ENCODE measurements at places on chromosomes 4 and X. TPM values are rescaled to one million over a fixed set of nuclear protein-coding genes. Genes with fewer than 3 reads are reported as not detected.

Gene TMEM35A
- 0.14 TPM for total RNA-seq

Gene BTK
- not detected for total RNA-seq

Gene ARHGEF6
- 2.8 TPM for total RNA-seq

Gene TASL
- not detected for total RNA-seq

Gene CFAP47
- 0.07 TPM for total RNA-seq

Gene GIMD1
- not detected for total RNA-seq

Gene NAT8L
- total RNA-seq, result 0.36 TPM

Gene CXorf65
- total RNA-seq, result not detected

Gene CXCL13
- total RNA-seq, result not detected

Gene CTAG2
- not detected for total RNA-seq

Gene TEX11
- not detected for total RNA-seq

Gene TCP11X1
- total RNA-seq, result not detected

Gene KIF4A
- 0.14 TPM for total RNA-seq

Gene NAP1L2
- 0.68 TPM for total RNA-seq

Gene SOX3
- total RNA-seq, result not detected

Gene LONRF3
- 0.34 TPM for total RNA-seq

Gene PRRG1
- 5.1 TPM for total RNA-seq

Gene ATP1B4
- not detected for total RNA-seq

Gene SRPK3
- total RNA-seq, result under 0.01 TPM

Gene GC
- not detected for total RNA-seq

Gene PPP2R2C
- total RNA-seq, result 17.4 TPM

Gene FGG
- under 0.01 TPM for total RNA-seq

Gene GLRA3
- not detected for total RNA-seq

Gene HELT
- total RNA-seq, result not detected

Gene PLK4
- 1.2 TPM for total RNA-seq

Gene IL15
- total RNA-seq, result 0.34 TPM

Gene ZXDA
- total RNA-seq, result 13.3 TPM

Gene RTL3
- not detected for total RNA-seq

Gene TEC
- total RNA-seq, result 1.6 TPM

Gene CT45A9
- not detected for total RNA-seq

Gene MBNL3
- total RNA-seq, result 10.2 TPM

Gene DKK2
- total RNA-seq, result not detected

Gene LEF1
- under 0.01 TPM for total RNA-seq

Gene DDX53
- not detected for total RNA-seq

Gene XAGE1A
- total RNA-seq, result not detected

Gene CLIC2
- 0.14 TPM for total RNA-seq

Gene AKAP14
- total RNA-seq, result not detected

Gene ETDA
- total RNA-seq, result not detected

Gene RP2
- 23.8 TPM for total RNA-seq

Gene ETFDH
- total RNA-seq, result 25.3 TPM

Gene EREG
- 160 TPM for total RNA-seq

Gene FAM47E
- 0.34 TPM for total RNA-seq

Gene BEX4
- total RNA-seq, result 24.9 TPM

Gene HPF1
- total RNA-seq, result 13.0 TPM

Gene UGT2A3
- total RNA-seq, result not detected

Gene SOWAHD
- total RNA-seq, result under 0.01 TPM

Gene SPOCK3
- total RNA-seq, result 2.3 TPM

Gene FGA
- not detected for total RNA-seq

Gene FREM3
- not detected for total RNA-seq

Gene DUSP9
- 0.68 TPM for total RNA-seq

Gene POU4F2
- total RNA-seq, result not detected

Gene CITED1
- 0.14 TPM for total RNA-seq

Gene CCKAR
- not detected for total RNA-seq

Gene VGLL1
- total RNA-seq, result 1.7 TPM

Gene ADH7
- 3.8 TPM for total RNA-seq

Gene CT83
- total RNA-seq, result not detected

Gene UGT2B17
- total RNA-seq, result under 0.01 TPM
